Neural progenitor cell (in vitro differentiated cells): ENCODE measurements at places on chromosomes 13 and 19.
A peak's percentile ranks its signal among the peaks of the same experiment; 100 is the strongest.

DNA sequence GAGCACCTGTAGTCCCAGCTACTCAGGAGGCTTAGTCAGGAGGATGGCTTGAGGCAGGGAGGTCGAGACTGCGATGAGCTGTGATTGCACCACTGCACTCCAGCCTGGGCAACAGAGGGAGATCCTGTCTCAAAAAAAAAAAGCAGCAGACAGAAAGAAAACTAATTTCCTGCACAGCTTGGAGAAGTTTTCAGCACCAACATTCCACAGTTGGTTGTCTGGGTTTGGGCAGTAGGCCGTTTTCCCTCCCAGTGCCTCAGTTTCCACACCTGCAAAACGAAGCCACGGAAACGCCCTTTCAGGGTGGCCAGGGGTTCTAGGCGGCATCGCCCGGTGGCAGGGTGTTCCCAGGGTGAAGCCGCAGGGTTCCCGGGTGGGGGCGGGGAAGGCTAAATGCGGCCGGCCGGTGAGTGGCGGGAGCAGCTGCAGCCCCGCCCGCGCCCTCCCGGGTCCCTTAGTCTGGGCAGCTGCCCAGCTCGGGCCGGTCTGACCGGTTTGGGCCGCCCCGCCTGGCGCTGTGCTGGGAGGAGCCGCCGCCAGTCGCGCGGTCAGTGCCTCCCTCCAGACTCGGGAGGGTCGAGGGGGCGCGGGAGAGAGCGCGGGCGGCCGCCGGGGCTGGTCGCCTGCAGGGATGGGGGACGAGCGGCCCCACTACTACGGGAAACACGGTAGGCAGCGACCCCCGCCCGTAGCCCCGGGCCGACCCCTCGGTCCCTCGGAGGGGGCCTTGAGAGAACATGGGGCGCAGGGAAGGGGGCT lies at the start of gene SLC44A2:
Gene SLC44A2, plus strand, starts transcription at position 551 of the 759 bp plus-strand sequence. Its CDS starts 81 bp downstream, at position 632.
- peak; percentile 94 for DNase-seq

DNA sequence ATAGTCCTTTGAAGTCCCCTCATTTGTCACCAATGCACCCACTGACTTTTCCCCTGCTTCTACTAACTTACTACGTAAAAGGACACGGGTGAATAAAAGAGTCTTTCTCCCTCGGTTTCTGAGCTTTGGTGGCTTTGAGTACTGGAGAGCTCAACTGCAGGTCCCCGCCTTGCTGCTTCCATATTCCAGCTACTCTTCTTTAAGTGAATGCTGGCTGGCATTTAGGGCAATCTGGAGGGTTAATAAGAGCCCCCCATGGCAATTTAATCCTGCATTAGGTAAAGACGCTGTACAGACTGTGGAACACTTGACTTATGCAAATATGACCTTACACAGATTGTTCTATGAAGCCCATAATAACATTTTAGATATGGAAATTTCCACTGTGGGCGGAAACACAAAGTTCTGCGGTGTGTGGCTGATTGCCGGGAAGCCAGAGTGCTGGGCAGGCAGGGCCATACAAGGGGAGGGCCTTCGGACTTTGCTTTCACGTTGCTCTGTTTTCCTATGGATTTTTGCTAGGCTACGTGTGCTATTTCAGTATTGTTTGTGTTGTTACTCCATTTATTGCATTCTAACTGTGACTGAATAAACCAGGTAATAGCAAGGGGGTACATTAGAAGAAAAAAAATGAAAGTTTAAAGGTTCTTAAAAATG lies 97.5 kb downstream of the SLC10A2 start:
- no peak for DNase-seq

DNA sequence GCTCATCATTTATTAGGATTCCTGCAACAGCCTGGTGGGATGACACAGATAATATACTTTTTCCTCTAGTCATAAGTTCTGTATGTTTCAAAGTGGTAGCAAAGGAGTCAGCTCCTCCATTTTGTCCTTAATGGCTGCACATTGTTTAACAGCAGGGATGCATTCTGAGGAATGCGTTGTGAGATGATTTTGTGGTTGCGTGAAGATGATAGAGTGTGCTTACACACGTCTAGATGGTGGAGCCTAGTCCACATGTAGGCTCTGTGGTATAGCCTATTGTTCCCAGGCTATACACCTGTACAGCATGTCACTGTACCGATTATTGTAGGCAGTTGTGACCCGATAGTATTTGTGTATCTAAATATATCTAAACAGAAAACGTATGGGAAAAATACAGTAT lies 4.6 kb downstream of the SMARCA4 start:
- no peak for DNase-seq

GRCh38 chr13:32748305-32748704 lies 162.1 kb downstream of the PDS5B start:
- no peak for DNase-seq

DNA sequence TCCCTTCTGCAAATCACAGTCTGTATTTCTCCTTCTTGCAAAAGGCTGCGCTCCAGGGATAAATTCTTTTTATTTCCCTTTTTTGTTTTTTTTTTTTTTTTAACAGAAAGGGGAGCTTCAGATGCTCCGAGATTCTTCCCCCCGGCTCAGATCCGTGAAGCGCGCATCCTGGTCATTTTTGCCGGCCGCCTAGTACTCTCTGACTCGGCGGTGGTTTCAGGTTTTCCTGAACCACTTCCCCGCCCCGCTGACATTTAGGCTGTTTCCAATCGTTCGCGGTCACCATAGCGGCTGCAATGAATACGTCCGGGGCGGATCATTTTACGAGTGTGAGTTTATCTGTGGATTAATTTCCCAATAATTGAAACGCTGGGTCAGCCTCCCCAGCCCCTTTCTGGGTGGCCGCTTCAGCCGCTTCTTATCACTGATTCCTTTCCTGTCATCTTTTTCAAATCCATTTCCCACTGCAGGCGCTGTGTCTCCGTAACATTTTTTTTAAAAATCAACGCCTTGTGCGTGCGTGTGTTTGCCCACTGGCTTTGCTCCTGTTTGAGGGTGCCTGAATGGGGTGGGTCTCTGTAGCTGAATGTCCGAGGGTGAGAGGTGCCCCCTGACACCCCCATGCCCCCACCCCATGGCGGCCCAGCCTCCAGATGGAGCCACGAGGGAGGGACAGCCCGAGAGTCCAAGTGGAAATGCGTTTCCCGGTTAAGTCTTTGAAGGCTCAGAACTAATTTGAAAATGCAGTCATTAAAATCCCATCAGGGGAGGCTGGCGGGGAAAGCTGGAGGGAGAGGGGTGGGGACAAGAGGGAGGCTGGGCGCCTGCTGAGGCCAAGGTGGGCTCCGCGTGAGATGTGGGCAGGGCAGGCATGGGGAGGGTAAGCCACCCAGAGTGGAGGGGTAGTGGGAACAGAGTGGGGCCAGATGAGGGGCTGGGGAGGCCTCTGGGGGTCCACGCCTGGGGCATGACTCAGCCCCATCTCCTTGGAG lies 10.6 kb downstream of the ONECUT3 start:
- no peak for DNase-seq

DNA sequence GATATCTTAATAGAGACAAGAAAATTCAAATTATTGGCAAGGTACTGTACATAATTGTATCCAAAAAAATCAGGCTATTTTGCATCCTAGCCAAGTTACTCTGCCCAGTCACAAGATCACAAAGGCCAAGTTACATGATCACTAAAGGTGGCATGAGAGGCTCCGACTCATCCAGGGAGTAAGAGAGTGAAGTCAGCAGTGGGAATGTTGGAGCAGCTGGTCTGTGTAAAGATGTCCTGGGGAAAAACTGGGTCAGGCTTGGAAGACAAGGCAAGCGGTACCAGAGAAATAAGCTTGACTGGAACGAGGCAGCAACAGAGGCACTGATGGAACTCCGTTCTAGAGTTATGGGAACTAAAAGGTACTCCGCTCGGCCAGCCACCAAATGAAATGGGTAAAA lies 50.2 kb upstream of the PSG2 start:
- DNase-seq = no peak
